HFFc6 (cell line): ENCODE measurements at places on chromosomes 16 and 17.

GRCh38 chr17:79969906-79970305 is 65.8 kb downstream of the TBC1D16 start:
- no peak for DNase-seq
- H3K4me1 ChIP-seq, result peaks cover 5% of the 10 kb centered on the region; the same call in 1 of the 2 replicates
- H3K4me3 ChIP-seq, result no peak overlapping the region
- no peaks in the 10 kb centered on the region; the same call in 1 of the 2 replicates for H3K27me3 ChIP-seq

- no peak overlapping the region for H3K27ac ChIP-seq
- H3K4me1 ChIP-seq, result no peaks in the 10 kb centered on the region
- no peak overlapping the region for H3K4me3 ChIP-seq
- H3K36me3 ChIP-seq, result no peaks in the 10 kb centered on the region
- DNase-seq, result no peak
Observed at GRCh38 chr16:450785-451512, 25.5 kb downstream of the RAB11FIP3 start.

GRCh38 chr16:50279504-50279865 is 13.1 kb downstream of the ADCY7 start:
- H3K27me3 ChIP-seq, result no peaks in the 10 kb centered on the region; the same call in 1 of the 2 replicates
- peaks cover 18% of the 10 kb centered on the region for H3K36me3 ChIP-seq
- no peak overlapping the region for H3K4me3 ChIP-seq
- DNase-seq, result no peak

DNA sequence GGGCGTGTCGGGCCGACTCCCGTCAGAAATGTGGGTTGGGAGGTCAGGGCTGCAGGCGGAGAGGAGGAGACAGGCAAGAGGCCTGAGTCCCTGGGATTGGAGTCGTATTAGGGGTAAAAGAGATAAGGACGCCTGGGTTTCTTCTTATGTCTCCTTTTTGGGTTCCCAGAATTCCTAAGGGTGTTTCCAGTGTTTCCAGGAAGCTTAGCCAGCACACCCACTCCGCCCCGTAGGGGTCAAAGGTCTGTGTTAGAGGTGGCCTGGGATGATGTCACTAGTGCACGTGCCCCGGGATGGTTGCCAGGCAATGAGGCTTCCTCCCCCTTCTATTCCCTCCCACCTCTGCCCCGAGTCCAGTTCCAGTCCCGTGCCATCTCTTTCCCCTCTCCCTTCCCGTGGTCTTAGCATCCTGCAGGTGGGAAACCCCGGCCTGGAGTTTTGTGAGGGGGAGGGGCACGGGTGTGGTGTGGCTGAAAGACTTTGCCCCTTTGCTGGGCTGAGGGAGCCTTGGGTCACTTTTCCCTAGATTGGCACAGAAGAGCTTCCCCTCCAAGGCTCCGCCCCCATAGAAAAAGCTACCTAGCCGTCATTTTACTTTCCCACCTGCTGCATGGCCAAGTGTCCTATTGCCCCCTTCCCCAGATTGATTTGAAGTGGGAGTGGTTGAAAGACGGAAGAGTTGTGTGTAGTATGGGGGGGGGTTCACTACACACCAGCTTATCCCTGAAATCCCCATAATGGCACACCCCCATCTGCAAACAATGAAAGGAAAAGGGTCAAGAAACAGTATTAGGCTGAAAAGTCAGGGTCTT is 2.8 kb downstream of the KDM6B start:
- peak; percentile 89 for DNase-seq
- H3K27ac ChIP-seq, result peak overlapping the region; percentile 100
- peaks cover 69% of the 10 kb centered on the region for H3K4me1 ChIP-seq
- H3K36me3 ChIP-seq, result peaks cover 8% of the 10 kb centered on the region; the same call in 1 of the 2 replicates
- peak overlapping the region; percentile 99 for H3K4me3 ChIP-seq
- H3K27me3 ChIP-seq, result peaks cover 11% of the 10 kb centered on the region

DNA sequence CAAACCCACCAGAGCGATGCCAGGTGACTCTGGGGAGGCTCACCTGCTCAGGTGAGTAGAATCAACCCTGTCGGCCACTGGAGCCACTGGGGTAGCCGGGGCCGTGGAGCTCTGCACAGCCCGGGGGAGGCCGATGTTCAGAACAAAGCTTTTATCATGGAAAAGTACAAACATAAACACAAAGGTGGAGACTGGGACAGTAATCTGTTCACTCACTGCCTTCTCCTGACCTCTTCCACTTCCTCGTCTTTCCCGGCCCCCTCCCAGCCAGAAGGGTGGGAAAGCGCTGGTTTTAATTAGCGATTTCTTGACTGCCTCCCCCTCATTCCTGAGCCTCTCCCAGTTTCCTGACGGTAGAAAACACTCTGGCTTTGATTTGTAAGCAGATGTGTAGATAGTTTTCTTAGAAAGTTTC is 9.8 kb upstream of the TEX19 start:
- H3K4me1 ChIP-seq, result peaks cover 15% of the 10 kb centered on the region
- no peak overlapping the region for H3K27ac ChIP-seq
- no peak for DNase-seq
- peak overlapping the region; percentile 58 for H3K4me3 ChIP-seq
- peaks cover 21% of the 10 kb centered on the region for H3K27me3 ChIP-seq
